ENCODE measurements at places on chromosomes 1 and 21.

DNA sequence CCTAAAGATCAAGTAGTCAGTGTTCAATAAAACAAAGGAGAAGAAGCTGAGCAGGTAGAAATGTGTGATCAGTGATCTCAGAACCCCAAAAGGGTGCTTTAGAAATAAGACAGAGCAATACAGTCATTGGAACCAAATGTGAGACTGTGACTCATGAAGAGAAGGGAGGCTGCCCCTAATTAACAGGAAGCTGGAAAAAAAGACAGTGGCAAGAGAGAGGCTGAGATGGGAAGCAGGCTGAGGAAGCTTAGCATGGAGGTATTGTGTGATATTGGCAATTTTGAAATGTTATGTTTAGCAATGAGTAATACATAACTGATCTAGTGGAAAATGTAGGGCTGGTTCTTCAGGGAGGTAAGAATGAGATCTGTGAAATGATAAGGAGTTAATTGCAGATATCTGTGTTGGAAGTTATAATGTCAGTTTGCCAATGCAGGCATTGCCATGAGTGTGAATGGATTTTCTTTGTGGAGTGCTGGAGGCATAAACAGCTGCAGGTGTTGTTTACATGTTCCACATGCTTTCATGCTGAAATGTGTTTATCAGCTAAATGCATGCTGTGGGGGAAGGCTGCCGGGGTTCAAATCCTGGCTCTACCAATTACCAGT lies 90.6 kb upstream of the CACNA1E start:
- no peak for DNase-seq

DNA sequence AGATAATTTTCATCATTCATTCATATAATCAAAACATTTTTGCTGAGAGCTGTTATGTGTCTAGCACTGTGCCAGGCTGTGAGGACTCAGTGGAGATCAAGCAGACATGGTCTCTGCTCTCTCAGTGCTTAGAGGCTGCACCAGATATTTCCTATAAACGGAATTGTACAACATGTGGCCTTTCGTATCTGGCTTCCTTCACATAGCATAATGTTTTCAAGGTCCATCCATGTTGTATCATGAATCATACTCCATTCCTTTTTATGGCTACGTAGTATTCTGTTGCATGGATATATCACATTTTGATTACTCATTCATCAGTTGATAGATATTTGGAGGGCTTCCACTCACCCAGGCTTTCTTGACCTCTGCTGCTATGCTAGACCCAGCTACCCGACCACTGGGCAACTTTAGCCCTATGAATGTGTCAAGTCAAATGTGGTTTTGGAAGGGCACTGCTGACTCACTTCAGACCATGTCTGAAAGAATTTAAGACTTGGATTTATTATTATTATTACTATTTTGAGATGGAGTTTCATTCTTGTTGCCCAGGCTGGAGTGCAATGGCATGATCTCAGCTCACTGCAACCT lies 18.5 kb downstream of the NCF2 start:
- DNase-seq: no peak

GRCh38 chr1:24384251-24385090 lies 29.1 kb downstream of the STPG1 start:
- DNase-seq: peak; percentile 21

- no peak for DNase-seq
Measured at GRCh38 chr1:12208271-12208670, 21.6 kb upstream of the VPS13D start.

GRCh38 chr1:24642481-24643362 lies at the start of gene SRRM1:
Gene SRRM1 (plus strand): TSS chr1:24643302. CDS start chr1:24643327, 25 bp downstream.
- peak; percentile 92 for DNase-seq

DNA sequence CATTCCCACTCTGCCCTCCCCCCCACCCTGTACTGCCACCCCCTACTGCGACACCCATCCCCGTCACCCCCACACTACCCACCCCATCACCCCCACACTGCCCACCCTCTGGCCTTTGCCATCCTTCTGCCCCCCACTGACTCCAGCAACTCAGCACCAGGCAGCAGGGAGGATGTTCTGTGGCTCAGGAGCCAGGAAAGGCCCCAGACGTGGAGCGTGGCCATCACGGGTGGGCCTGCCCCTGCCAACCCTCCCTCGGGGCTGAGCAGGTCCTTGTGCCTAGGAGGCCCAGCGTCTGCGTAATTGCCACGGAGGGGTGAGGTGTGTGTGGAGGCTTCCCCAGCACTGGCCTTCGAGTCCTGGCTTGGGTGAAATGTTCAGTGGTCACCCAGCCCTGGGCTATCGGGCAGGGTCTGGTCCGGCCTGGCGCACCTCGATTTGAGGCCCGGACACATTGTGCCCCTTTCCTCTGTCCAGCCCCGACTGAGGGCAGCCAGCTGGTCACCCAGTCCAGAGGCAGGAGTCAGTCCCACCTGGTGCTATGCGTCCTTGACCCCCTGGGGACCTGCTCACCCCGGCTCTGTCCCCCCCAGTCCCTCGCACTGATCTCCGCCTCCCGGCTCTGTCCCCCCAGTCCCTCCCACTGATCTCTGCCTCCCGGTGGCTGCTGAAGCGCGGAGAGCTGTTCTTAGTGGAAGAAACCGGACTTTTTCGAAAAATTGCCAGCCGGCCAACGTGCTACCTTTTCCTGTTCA lies 23.0 kb downstream of the ARHGEF16 start:
- DNase-seq: no peak

GRCh38 chr1:80310703-80311245 lies 1304.2 kb upstream of the ADGRL4 start:
- no peak for DNase-seq

DNA sequence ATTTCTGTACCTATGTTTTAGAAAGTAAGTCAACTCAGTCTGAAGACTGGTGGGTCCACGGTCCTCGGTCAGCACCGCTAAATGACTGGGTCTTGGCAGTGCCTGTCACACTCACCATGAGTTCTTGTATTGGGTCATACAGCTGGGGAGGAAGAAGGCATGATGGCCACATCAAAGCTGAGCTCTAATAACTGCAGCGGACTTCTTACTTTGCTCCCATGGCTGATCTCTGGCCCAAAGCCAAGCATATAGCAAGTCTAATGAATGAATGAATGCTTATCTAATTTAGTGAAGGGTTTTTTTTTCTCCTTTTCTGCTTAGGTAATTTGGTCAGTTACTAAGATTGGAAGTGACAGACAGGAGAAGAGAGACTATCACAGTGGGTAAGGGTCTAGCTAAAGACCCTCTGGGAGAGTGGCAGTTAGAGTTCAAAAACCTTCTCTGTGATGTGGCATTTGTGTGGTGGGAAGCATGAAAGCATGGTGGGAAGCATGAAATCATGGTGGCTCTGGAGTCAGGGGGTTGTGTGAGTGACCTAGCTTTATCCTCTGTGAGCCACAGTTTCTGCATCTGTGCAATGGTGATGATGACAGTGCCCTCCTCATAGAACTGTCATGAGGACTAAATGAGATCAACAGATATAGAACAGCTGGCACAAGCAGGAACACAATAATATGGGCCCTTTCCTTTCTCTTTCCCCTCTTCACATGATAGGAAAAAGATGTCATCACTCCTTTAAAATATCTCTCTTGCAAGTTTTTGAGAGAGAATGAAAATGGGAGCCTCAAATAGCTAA lies 78.9 kb upstream of the JAK1 start:
- no peak for DNase-seq

- DNase-seq: no peak
Measured at GRCh38 chr1:46687093-46687659, 15.5 kb downstream of the TEX38 start.

- DNase-seq: no peak
Measured at GRCh38 chr1:47184822-47185677, 4.8 kb downstream of the PDZK1IP1 start.

- DNase-seq: peak; percentile 14
Measured at GRCh38 chr1:244865028-244865371, 657 bp upstream of the HNRNPU start.

- no peak for DNase-seq
Measured at GRCh38 chr1:158093376-158093775, 87.3 kb upstream of the CD1D start.

DNA sequence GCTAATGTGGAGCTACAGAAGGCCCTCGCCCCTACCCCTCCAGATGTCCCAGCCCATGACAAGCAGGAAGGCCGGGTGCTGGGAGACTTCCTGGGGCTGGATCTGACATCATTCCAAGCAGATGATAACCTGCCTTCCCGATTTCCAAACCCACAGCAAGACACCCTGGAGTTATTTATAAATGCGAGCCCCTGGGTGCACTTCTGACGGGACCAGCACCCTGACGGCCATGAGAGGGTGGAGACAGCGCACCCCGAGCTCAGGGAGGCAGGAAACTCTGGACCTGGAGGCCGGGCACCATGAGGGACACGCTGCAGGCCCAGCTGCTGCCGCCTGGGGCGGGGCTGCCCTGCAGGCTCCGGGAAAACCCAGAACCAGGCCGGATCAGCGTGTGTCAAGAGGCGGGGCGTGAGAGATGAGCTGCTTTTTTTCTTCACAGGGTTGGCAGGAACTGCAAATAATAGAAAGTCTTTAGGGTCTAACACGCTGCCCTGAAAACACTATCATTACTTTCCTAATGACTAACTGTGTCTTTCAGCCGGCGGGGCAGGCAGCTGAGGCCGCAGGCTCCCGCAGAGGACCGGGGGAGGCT lies 2.5 kb upstream of the PCBP3 start:
- DNase-seq: no peak

- no peak for DNase-seq
Measured at GRCh38 chr1:94677714-94678113, 136.2 kb upstream of the F3 start.

GRCh38 chr1:67644566-67644965 lies 40.4 kb upstream of the GADD45A start:
- DNase-seq: no peak

- DNase-seq: no peak
Measured at GRCh38 chr1:244063498-244063897, 12.4 kb downstream of the ZBTB18 start.

- DNase-seq: no peak
Measured at GRCh38 chr1:19456968-19457441, 28.3 kb downstream of the CAPZB start.

DNA sequence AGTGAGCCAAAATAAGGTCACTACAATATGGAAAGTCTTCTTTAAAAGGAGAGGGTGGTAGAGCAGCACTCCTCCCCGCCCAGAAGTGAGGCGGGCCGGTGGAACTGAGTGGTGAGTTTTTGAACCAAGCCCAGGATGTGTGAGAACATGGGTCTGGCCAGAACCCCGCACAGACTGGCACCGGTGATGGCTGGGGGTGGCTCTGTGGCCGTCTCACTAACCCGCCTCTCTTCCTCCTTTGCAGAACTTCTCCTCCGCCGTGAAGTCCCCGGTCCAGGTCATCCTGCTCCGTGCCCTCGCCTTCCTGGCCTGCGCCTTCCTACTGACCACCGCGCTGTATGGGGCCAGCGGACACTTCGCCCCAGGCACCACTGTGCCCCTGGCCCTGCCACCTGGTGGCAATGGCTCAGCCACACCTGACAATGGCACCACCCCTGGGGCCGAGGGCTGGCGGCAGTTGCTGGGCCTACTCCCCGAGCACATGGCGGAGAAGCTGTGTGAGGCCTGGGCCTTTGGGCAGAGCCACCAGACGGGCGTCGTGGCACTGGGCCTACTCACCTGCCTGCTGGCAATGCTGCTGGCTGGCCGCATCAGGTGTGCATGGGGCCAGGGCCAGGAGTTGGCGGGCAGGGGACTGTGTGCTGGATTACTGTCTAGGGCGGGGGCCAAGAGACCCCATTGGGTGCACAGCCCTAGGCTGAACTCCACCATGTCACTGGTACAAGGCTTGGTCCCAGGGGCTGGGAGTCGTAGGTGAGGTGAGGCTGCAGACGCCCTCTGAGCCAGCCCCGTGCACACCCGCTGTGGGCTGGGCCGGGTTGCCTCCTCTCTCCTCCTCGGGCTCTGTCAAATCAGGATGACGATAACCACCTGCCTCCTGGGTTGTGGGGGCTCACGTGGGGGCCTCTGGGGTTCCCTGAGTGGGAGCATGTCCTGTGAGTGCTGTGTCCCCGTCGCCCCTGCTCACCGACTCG lies 12.4 kb downstream of the TMEM201 start:
- DNase-seq: no peak

- DNase-seq: no peak
Measured at GRCh38 chr1:204465546-204466415, 28.8 kb downstream of the PIK3C2B start.

All from stimulated activated CD4-positive, alpha-beta T cell treated with anti-CD3 and anti-CD28 coated beads, Interleukin-1b, Interleukin-23, amount 100 ng/mL, for 4 hours (primary cell).